ENCODE measurements at places on chromosomes 4 and X. TPM values are rescaled to one million over a fixed set of nuclear protein-coding genes. Genes with fewer than 3 reads are reported as not detected.

GRCh38 chr4:138216272-138216867, 25.8 kb downstream of the SLC7A11 start:
- no peak for DNase-seq

Gene ARHGAP4
- total RNA-seq = 81.8 TPM

Gene PABPC1L2A
- total RNA-seq = not detected

DNA sequence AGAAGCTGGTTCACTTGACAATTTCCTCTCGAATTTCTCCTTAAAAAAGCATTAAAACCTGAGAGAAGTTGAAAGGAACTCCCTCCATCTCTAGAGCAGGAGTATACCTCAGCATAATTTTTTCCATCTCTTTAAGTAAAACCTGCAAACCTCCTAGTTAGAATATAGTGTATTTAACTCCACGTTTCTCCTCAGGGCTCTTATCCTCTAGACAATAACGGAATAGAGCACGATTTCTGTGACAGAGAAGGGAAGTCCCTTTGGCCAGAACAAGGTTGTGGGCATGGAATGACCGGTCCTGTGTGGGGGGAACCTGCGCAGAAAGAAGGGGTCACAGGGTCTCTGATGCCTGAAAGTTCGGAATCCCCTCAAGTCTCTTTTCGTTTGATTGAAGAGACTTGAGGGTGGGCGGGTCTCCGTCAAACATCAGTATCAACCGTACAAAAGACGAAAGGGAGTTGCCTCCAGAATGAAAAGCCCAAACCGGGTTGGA, 697 bp downstream of the ZNF280C start:
- DNase-seq = peak; percentile 5

Gene FAM13A
- total RNA-seq = 14.1 TPM

Gene LONRF3
- total RNA-seq = 10.1 TPM

Gene NUDT11
- 0.11 TPM for total RNA-seq

- DNase-seq = no peak
Observed at GRCh38 chr4:99209671-99210070, 9.4 kb downstream of the ADH6 start.

GRCh38 chr4:73172161-73172560, 86.4 kb downstream of the ANKRD17 start:
- DNase-seq = no peak

Gene DRD5
- not detected for total RNA-seq

Gene ZCCHC18
- total RNA-seq = not detected

DNA sequence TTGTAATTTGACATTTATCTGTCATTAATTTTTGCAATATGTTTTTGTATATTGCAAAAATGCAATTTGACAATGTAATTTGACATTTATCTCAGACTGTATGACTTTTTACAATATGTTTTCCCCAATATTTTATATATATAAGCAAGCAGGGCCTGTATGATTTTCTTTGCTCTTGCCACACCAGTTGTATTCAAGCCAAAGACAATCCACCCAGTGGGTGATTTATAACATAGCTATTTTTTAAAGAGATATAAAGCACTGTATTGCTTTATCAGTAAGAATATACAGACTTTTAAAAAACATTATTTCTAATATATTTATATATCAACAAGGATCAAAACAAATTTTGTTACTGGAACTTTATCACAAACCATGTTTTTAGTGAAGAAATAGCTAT, 47.3 kb downstream of the SLIT2 start:
- no peak for DNase-seq

DNA sequence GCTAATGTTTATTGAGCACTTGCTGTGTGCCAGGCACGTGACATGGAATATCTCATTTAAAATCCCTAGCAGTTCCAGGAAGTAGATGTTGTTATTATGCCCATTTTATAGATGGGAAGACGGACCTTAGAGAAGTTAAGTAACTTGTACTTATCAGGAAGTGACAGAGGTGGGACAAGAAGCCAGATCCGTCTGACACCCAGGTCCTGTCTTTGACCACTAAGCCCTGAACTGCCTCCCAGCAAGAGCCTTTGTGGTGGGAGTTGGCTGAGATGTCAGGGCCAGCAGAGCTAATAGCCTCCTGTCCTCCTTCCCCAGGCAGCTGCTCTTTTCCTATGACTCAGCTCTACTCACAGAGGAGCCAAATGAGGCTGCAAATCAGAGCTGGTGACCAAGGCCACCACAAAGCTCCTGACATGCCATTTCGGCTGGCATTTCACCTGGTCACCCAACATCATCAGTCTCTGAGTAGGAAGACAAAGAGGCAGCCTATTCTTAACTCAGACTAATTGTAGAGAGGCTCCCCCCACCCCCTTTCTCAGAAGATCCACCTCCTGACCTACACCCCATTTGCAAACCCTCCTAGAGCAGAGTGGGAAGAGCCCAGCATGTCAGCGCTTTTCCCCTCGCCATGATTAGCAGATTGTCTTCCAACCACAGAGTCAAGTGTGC, 175.1 kb upstream of the KIT start:
- DNase-seq = peak; percentile 31

- no peak for DNase-seq
Observed at GRCh38 chr4:123672987-123673386, 276.4 kb downstream of the SPRY1 start.

Gene TRO
- total RNA-seq = 0.74 TPM

DNA sequence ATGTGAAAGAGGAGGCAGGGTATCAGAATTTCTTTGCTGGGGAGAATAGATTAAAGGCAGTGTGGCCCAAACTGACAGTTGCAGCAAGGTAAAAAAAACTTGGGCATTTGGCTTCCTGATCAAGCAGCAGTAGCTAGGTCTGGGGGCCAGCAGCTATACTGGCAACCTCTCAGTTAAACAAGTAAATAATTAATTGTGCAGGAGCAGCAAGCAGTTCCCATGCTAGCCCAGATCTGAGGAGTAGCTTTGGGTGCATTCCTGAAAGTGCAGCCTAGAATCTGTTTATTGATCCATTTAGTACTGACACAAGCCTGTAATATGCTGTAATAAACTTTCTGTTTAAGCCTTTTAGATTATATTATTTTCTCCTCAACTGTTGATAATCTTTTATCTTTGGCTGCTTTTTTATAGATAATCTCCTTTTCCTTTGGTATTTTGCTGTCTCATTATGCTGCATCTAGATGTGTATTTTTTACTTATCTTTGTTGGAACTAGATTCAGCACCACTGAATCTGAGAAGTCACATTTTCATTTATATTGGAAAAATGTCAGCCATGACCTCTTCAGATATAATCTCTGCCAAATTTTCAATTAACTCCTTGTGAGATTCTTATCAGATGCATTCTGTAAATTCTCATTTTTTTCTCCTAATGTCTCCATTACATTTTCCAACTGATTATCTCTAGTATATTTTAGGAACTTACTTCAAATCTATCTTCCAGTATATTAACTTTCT, 276.3 kb downstream of the STPG2 start:
- no peak for DNase-seq

- no peak for DNase-seq
Observed at GRCh38 chrX:49199315-49199595, 738 bp downstream of the SYP start.

DNA sequence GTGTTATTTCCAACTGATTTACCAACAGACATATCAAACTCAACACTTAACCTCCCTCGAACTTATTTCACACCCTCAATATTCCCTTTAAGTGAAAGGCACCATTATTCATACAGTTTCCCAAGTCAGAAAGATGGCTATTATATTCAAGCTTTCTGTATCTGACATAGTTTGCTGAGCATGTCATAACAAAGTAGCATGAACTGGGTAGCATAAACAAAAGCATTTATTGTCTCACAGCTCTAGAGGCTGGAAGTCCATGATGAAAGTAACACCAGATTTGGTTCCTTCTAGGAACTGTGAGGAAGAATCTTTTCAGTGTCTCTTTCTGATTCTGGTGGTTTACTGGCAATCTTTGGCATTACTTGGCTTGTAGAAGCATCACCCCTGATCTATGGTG, 1388.6 kb downstream of the TECRL start:
- no peak for DNase-seq

Gene CENPVL2
- not detected for total RNA-seq

- no peak for DNase-seq
Observed at GRCh38 chr4:76993787-76994641, 44.5 kb downstream of the SEPTIN11 start.

Gene CXCL5
- not detected for total RNA-seq

DNA sequence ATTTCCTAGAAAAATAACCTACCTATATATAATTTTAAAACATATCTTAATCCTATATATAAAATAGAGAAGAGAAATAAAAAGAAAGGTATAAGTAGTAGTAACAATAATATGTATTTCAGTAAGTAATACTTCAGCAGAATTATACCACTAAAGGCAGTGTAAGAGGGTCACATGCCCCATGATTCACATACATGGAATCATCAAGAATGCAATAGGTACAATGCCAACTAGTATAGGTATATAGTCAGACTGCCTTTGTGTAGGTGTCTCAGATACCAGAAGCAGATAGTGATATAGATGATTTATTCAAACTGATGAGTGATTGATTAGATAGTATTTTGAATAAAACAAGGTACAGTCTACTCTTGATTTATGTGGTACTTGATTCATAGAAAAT, 9.4 kb downstream of the AIMP1 start:
- DNase-seq = no peak

DNA sequence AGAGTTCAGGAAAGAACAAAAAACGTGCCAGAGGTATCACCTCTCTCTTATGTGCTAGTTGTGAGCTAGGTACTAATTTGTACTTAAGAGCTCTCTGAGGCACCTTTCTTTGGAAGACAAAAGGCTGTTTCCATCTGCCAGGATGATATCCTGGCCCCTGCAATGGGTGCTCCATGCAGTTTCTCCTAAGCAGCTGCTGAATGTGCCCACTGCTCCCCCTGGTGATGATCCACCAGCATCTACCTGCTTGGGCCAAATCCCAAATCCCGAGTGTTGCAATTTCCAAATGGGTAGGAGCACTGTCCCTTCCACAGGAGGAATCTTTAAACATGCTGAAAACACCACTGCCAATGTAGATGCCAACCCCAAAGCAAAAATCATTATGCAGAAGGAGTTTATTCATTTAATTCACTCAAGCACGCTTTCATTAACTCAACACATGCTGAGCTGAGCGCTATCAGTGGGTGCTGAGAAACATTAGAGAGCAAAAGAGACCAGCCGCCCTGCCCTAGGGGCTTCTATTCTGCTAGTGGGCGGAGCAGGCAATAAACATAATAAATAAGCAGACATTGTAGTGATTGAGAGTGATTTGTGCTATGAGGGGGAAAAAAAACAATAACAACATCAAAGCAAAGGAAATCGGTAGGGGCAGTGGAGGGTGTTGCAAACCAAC, 69.6 kb upstream of the C4orf50 start:
- DNase-seq = peak; percentile 44

DNA sequence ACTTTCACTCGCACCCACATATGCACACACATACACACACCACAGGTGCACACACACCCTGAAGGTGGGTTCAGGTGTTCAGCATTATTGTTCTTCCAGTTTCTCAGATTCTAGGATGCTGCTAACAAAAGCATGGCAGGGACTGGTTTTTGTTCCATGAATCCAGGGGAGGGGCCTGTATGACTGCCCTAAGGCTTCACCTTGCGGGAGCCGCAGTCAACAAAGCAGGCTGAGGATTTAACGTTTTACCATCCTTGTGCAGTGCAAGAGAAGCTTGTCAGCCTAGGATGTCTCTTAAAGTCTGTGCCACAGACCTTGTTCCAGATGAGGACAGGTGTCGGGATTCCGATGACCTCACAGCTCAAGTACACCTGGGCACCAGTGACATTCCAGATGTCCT, 61.8 kb downstream of the POLR2B start:
- DNase-seq = no peak

- no peak for DNase-seq
Observed at GRCh38 chrX:129000018-129000417, 523.3 kb downstream of the SMARCA1 start.

- DNase-seq = no peak
Observed at GRCh38 chr4:91914176-91914804, 389.5 kb upstream of the GRID2 start.

- DNase-seq = no peak
Observed at GRCh38 chr4:28518561-28519165, 1658.0 kb downstream of the STIM2 start.

DNA sequence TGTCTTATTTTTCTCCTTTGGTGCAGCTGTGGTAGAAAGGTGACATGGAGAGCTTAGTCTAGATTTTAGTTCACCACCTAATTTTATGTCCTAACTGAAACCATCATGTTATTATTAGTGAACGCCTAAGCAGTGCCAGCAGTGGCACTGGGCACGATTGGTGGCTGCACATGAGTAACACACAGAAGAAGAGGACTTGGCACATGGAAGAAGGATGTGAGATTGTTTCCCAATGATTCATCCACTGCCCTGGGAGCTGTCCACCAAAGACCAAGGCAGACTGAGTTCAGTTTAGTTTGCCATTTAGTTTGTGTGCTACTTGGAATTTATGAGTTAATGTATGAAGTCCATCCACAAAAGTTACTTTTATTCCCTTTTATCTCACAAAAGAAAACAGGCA, 68.1 kb upstream of the NAP1L5 start:
- DNase-seq = no peak

DNA sequence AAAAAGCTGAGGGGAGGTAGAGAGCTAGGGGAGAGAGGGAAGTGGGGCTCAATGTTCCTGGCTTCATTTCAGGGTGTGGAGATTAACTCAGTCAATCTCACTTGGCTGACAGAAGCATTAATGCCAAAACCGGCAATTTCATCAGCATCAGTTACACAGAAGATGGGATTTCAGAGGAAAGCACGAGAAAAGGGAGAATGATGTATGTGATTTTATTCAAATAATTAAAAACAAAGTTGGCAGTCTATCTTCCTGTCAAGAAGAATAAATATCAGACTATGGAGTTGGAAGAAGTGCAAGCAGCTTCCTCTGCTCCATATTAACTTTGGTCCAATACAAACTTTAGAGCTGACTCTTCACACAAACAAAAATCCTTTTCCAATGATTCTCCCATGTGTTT, 29.6 kb upstream of the HCCS start:
- DNase-seq = no peak

DNA sequence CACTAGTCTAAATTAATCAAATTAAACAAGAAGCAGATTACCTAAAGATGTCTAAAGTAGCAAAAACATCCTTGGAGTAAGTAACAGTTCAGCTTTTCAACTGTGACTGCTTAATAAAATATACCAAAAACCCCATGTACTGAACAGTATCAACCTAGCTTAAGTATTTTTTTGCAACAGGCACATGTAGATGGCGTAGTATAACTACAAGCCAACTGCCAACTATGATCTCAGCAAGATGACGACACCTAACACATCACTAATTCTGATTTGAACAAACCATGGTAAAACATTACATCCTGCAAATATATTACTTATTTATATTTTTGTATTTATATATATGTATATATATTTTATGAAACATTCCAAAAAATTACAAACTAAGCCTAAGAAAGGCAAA, 24.5 kb downstream of the DHX15 start:
- DNase-seq = no peak

Measured in K562 (cell line).